ENCODE measurements at places on chromosomes 13 and 19.

DNA sequence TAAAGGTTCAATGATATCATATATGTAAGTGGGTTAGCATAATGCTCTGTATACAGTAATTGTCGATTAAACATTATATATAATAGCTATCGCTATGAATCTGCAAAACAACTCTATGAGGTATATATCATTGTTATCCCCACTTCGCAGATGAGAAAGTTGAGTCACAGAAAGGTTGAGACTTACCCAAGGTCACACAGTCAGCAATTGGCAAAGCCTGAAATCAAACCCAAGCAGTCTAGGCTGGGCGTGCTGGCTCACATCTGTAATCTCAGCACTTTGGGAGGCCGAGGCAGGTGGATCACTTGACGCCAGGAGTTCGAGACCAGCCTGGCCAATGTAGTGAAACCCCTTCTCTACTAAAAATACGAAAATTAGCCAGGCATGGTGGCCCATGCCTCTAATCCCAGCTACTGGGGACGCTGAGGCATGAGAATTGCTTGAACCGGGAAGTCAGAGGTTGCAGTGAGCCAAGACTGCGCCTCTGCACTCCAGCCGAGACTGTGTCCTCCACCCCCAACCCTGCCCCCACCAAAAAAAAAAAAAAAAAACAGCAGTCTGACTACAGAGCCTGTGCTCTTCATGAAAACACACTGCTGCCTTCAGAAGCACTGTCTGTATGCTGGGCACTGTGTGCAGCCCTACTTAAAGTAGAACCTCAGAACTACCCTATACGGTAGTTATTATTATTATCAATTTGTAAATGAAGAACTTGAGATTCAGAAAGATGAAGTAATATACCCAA, 1.3 kb downstream of the HSPBP1 start:
- DNase-seq, result no peak

DNA sequence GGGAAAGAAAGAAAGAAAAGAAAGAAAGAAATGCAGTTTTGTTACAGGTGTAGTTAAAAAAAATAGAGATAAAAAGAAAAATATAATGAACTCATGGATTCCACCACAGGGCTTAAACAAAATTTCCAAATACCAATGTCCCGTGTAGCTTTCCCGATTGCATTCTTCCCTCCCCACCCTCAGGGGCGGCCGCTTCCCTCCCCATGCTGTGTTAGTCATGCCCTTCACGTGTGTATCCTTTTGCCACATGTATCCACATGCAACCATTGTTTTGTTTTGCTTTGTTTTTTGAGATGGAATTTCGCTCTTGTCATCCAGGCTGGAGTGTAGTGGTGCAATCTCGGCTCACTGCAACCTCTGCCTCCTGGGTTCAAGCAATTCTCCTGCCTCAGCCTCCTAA, 3.6 kb upstream of the KMT5C start:
- DNase-seq, result peak; percentile 57

GRCh38 chr13:91817250-91817649, 418.8 kb downstream of the GPC5 start:
- DNase-seq, result no peak

DNA sequence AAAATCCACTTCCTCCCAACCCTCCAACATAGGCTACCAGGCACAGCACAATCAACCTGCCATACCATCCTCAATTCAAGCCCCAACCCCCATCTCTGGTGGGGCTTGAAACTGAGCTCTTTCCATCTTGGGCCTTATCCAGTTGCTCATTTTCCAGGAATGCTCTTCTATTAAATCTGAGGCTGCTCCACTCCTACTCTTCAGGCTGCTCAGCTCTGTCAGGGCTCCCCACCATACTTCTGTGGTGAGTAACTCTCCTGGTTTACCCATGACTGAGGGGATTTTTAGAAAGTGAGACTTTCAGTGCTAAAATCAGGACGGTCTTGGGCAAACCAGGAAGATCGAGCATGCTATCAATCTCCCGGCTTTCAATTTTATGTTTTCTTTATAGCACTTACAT, 512.8 kb downstream of the LMO7 start:
- peak; percentile 61 for DNase-seq

DNA sequence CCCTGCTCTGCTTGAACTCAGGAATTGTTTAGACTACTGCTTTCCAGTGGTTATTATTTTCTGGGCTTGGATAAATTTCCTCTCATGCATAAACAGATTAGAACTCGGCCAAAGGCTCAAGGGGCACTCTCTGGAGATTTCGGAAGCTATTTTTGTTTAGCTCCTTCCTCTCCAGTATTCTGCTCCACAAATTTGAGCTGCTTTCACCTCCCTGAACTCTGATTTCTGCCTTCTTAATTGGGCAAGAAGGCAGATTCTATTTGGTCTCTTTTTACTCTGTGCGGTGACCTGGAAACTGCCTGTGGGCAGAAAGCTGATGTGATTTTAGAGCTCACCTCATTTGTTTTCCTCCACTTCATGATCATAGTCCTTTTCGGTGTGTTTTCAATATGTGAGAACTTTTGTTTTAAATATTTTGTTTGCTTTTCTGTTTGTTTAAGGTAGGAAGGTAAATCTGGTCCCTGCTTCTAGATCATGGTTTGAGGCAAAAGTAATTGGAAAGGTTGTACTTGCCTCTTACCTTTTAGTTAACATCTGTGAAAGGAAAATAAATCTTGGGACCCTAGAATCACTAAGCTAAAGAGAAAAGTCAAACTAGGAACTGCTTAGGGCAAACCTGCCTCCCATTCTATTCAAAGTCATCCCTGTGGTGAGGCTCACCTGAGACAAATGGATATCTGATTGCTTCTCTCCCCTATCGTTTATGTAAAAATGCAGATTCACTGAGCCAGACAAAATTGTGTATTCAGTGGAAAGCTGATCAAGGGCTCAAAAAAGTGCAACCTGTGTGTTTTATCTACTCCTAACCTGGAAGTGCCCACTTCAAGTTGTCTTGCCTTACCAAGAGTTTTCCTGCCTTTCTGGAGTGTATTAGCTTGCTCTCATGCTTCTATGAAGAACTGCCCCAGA, 714.7 kb upstream of the PCDH20 start:
- no peak for DNase-seq

GRCh38 chr13:56735537-56735942, 405.2 kb upstream of the PRR20A start:
- DNase-seq, result no peak

GRCh38 chr19:57829316-57829715, 783 bp upstream of the ZNF587B start:
- DNase-seq, result no peak

GRCh38 chr19:6276447-6276846, 3.3 kb downstream of the MLLT1 start:
- DNase-seq, result peak; percentile 68

GRCh38 chr13:98796798-98797197, 44.3 kb upstream of the SLC15A1 start:
- no peak for DNase-seq
